ENCODE measurements at places on chromosomes 3 and 15. TPM values are rescaled to one million over a fixed set of nuclear protein-coding genes. Genes with fewer than 3 reads are reported as not detected.

- DNase-seq: no peak
Observed at GRCh38 chr15:32652178-32652577, 10.7 kb downstream of the SCG5 start.

GRCh38 chr15:66655997-66656396, 46.0 kb upstream of the SMAD6 start:
- no peak for DNase-seq

The MYRIP gene
- 22.4 TPM for total RNA-seq

DNA sequence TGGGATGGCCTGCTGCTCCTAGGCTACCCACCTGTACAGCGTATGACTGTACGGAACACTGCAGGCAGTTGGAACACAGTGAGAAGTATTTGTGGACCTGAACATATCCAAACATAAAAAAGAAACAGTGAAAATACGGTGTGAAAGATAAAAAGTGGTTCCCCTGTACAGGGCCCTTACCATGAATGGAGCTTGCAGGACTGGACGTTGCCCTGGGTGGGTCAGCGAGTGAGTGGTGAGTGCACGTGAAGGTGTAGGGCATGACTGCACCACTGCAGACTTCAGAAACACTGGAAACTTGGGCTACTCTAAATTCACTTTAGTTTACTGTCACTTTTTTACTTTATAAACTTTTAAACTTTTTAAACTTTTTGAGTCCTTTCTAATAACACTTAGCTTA, 71.2 kb upstream of the SLC6A6 start:
- DNase-seq: no peak

The IL17RE gene
- 0.14 TPM for total RNA-seq

The SEMA6D gene
- 5.9 TPM for total RNA-seq

The FRMD5 gene
- total RNA-seq: 25.1 TPM

DNA sequence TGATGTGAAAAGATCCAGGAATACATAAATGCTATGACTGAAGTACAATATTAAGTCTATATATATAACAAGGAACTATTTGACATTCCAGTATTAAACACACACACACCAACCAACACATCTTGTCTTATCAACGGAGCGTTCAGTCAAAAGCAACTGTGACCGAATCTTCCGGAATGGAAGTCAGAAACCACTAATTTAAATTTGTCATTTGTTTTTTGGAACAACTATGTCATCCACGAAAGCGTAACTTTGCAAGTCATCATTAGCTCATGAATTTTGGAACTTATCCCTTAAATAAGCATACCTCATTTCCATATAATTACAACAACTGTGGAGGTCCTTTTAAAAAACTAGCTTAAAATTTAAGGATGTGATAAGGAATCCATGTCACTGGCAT, 5.0 kb downstream of the ZNF385D start:
- DNase-seq: no peak

DNA sequence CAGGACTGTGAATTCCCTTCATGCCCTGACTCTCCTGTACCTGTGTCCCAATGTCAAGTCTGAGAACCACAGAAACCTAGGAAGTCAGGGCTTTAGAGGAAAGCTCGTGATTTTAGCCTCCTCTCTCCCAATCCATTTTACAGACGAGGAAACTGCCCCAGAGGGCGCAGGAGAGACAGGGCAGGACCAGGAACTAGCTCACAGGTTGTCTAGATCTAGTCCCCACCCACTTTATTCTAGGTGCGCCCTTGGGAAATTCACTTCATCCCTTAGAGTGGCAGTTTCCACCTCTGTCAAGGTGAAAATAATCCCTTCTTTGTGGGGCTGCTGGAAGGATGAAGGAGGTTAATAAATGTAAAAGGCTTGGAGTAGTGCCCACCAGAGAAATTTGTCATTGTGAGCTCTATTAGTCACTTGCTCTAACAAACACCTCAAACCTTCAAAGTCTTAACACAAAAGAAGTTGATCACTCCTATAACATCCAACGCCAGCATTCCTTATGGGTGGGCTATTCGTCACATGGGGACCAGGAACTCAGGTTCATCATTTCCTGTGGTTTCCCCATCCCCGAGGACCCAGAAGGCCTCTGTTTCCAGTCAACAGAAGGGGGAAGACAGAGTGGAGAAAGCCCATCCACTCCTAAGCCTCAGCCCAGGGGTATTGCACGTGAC, 282.3 kb downstream of the XXYLT1 start:
- DNase-seq: no peak

GRCh38 chr3:16480861-16481545, 32.5 kb downstream of the RFTN1 start:
- no peak for DNase-seq

DNA sequence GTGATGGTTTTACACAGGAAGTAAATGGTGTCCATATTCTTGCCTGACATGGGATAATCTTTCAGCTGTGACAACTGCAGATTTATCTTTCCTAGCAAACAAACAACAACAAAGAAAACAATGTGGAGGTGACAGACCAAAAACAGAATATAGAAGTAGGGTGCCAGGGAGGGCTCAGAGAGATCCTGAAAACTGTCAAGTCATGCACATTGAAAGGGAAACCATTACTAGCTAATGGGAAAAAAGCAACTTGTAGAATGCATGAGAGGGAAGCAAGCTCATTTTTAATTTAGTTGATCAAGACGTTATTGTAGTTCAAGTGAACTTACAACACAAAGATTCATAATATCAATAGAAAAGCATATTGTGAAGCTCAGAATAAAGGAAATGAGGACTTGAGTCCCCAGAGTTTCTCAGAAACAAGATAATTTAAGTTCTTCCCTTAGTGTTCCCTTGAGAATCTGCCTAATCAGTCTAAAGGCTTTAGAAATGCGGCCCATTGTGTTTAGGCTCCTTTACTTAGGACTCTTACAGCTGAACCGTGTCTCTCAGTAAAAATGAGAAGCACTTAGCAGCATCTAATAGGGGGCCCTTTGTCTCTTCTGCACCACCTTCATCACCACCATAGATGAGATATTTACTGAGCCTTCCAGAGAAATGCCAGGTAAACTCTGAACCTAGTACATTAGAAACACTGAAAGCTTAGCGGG, 115.6 kb upstream of the CADPS start:
- DNase-seq: no peak

The SLC6A20 gene
- total RNA-seq: not detected

GRCh38 chr3:113339616-113340244, 101.6 kb downstream of the CFAP44 start:
- no peak for DNase-seq

The SPATA16 gene
- total RNA-seq: not detected

GRCh38 chr3:70383360-70383831, 71.0 kb upstream of the MDFIC2 start:
- DNase-seq: no peak

The FBXW12 gene
- not detected for total RNA-seq

The GASK1A gene
- total RNA-seq: under 0.01 TPM

The CRABP1 gene
- total RNA-seq: not detected

DNA sequence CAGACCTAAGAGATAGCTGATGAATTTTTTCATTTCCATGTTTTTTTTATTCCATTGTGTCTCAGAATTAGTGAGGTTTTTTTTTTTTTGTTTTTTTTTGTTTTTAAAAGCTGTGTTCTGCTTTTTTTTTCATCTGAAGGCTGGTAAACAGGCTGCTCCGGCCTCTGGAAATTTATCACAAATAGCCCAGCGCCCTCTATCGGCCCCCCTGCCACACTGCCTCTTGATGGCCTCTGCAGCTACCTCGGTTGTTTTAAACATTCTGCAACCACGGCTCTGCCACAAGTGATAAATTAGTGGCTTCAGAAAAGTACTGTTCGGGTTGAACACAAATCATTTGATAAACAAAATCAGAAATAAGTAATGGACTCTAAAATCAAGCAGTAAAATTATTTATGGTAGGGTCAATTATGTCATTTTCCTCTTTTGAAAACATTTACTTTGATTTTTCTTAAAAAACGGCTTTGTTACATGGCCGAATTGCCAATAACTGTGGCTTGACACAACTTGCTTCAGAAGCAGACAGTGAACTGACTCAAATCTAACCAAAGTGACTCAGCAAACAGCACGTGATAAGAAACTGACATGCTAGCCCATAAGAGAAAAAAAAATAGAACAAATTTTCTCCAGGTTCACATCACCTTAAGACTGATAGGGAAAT, 87.8 kb downstream of the RSL24D1 start:
- no peak for DNase-seq

DNA sequence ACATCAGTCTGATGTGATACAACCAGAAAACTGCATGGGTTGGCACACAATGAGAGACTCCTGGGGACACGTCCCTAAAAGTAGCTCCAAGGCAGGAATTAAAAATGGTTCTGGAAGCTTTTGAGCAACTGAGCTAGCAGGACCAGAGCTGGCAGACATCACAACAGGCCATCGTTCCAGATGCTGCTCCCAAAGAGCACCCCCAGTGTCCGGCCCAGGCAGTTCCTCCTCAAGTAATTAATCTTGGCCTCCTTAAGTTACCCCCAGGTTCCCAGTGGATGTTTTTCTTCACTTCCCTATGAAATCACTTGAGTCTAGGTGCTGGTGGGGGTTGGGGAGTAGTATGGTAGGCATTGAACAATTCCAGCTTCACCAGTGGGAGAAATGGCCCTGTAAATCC, 711.6 kb downstream of the MECOM start:
- DNase-seq: no peak

The FAM107A gene
- 9.6 TPM for total RNA-seq

DNA sequence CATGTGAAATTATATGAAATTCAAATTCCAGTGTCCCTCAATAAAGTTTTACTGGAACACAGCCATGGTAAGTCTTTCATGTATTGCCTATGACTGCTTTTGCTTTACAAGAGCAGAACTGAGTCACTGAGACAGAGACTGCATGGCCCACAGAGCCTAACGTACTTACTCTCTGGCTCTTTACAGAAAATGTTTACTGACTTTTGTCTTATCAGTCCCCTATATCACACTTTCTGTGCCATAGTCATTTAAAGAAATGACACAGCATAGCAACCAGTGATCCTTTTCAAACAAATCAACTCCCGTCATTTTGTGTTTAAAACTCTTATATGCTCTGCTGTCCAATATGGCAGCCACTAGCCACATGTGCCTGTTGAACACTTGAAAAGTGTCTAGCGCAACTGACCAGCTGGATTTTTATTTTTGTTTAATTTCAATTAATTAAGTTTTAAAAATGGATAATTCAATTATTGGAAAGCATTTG, 129.7 kb upstream of the CDIN1 start:
- DNase-seq: no peak

DNA sequence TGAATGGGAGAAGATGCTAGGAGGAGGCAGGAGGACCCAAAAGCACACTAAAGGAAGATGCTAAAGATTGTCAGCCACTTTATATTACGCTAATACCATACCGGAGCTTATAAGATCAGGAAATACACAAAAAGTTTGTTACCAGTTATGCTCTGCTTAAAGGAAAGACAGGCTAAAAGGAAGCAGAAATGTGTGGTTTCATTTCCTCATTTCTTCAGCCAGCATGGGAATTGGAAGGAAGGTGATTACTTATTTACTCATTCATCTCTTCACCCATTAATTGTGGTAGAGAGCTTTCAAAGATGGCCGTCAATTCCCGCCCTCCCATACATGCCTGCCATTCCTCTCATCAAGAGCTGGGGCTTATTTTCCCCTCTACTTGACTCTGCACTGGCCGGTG, 26.7 kb upstream of the TMEM158 start:
- DNase-seq: no peak

DNA sequence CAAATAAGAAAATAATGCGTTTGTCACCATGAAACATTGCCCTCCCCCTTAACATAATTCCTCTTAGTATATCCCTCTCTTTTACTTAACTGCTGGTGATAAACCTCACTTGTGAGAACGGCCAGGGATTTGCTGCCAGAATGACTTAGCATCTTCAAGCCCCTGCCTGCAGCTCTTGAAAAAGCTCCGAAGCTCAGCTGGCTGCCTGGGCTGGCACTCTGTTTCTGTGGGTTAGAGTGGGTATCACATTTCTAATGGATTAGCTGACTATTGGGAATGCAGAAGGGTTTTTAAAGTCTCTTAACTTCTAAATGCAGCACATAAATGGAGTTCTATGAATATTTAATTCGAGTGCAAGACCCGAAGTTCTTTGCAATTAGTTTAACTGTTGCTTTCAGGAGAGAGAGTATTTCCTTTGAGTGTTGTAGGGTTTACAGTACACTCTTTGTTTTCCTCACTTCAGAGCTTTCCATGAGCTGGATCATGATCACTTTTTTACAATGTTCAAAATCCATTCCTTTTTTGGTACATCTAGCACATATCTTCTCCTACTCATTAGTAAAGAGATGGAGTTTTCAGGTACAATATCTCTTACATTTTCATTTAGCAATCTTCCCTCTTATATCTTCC, 124.7 kb upstream of the RBMS3 start:
- no peak for DNase-seq

The MST1R gene
- total RNA-seq: 1.0 TPM

DNA sequence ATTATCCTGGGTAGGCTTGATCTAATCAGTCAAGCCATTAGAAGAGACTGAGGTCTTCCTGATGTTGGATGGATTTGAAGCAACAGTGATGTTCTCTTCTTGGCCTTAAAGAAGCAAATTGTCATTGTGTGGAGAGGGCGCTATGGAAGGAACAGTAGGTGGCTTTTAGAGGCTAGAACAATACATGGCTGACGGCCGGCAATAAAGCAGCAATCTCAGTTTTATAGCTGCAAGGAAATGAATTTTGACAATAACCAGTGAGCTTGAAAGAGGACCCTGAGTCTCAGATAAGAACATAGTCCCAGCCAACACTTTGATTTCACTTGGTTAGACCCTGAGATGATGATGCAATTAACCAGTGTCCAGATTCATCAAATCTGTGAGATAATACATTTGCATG, 302.1 kb downstream of the NSUN3 start:
- no peak for DNase-seq

GRCh38 chr3:140816372-140817195, 125.1 kb upstream of the SLC25A36 start:
- no peak for DNase-seq

- DNase-seq: no peak
Observed at GRCh38 chr3:64321747-64322146, 96.5 kb upstream of the PRICKLE2 start.

DNA sequence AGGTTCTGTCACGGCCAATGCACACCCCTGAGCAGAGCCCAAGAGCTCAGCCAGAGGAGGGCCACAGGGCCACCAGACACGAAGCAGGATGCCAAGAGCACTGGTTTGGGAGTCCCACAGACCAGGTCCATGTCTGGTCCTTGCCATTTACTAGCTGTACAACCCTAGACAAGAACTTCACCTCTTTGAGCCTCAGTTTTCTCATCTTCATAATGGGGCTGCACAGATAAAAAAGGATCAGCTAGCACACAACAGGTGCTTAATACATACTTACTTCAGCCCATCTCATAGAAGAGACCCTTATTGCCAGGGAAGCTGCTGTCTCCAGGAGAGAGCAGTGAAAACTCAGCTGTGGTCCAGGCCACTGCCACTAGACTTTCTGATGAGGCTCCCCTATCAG, 152.0 kb downstream of the NUP210 start:
- no peak for DNase-seq

GRCh38 chr15:56040081-56041035, 46.9 kb upstream of the NEDD4 start:
- DNase-seq: peak; percentile 86

DNA sequence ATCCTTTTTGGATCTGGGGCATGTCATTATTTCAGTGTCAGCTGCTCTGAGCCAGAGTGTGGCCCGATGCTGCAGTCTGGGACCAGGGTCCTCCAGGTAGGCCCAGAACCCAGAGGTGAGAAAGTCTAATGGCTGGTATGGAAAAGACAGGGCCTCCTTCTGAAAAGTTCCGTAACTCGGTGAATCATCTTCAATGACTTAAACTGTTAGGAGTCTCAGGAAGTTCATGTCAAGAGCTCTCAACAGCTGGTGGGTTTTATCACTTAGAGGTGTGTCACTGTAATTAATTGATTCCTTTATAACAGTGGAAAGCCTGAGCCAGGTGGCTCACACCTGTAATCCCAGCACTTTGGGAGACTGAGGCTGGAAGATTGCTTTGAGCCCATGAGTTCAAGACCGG, 28.5 kb upstream of the PDE8A start:
- DNase-seq: no peak

Data from pulmonary artery endothelial cell (primary cell).